ENCODE measurements at places on chromosomes 3 and 15. TPM values are rescaled to one million over a fixed set of nuclear protein-coding genes. Genes with fewer than 3 reads are reported as not detected.

Gene WNT5A
- total RNA-seq, result 33.5 TPM

Gene LMAN1L
- not detected for total RNA-seq

Gene LAMB2
- total RNA-seq, result 215 TPM

Gene CYP19A1
- total RNA-seq, result not detected

Gene SH2D7
- total RNA-seq, result not detected

Gene AADAC
- not detected for total RNA-seq

Gene SEMA3F
- 40.2 TPM for total RNA-seq

Gene PLSCR4
- total RNA-seq, result 4.6 TPM

Gene CSPG4
- total RNA-seq, result 72.4 TPM

Gene ACAA1
- 38.1 TPM for total RNA-seq

Gene SHF
- 1.3 TPM for total RNA-seq

Gene PIGBOS1
- 6.6 TPM for total RNA-seq

Gene NANOGP8
- total RNA-seq, result not detected
